Muscle of leg (tissue), 16 donors: ENCODE measurements at places on chromosomes 6 and 20. TPM values are rescaled to one million over a fixed set of nuclear protein-coding genes. Genes with fewer than 3 reads are reported as not detected.

- H3K27me3 ChIP-seq, result no peaks in the 10 kb centered on the region
- H3K4me1 ChIP-seq, result peaks cover 20% of the 10 kb centered on the region
- peak; percentile 59 for DNase-seq
- no peak overlapping the region for H3K27ac ChIP-seq
Measured at GRCh38 chr6:7268816-7269555, 44.0 kb downstream of the SSR1 start.

DNA sequence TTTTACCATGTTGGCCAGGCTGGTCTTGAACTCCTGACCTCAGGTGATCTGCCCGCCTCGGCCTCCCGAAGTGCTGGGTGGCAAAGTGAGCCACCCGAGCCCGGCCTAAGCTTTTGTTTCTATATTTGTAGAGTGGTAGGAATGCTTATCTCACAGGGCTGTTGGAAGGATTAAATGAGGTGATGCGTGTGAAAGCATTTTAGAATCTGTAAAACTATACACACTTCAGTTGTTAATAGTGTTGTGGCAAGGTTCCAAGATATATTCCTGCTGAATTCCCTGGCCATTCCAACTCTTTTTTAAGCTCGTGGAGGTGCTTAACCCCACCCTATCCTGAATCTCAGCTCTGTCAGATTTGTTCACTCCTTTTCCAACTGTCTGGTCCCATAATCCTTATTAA is 89.9 kb upstream of the AKIRIN2 start:
- H3K36me3 ChIP-seq, result no peaks in the 10 kb centered on the region
- no peaks in the 10 kb centered on the region for H3K27me3 ChIP-seq
- H3K27ac ChIP-seq, result no peak overlapping the region
- no peak overlapping the region for H3K4me3 ChIP-seq
- no peak for DNase-seq

Gene CD24
- 55.5 TPM for polyA plus RNA-seq

- no peaks in the 10 kb centered on the region for H3K36me3 ChIP-seq
- H3K27me3 ChIP-seq, result no peaks in the 10 kb centered on the region
- peak overlapping the region; percentile 42 for H3K27ac ChIP-seq
- peak; percentile 61 for DNase-seq
Measured at GRCh38 chr20:23234311-23235078, 116.1 kb upstream of the NXT1 start.

Gene MUC21
- polyA plus RNA-seq, result not detected

Gene RNF144B
- 5.1 TPM for polyA plus RNA-seq

DNA sequence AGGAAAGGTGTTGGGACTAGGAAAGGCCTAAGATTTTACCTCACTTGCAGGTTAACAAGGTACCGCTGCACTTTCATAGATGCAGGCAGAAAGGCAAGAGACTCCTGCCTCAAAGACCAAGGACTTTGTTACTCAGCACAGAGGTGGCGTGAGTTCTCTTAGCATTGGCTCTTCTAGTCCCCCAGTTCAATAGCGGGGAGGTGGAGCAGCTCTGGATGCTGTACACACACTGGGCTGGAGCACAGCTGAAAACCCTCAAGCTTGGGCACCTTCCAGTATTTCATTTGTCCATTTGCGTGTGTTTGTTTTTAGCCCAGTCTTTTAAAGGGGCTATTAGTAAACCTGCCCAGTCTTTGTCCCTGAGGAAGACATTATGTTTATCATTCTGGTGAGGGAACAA is 345.2 kb downstream of the FARS2 start:
- no peaks in the 10 kb centered on the region for H3K4me1 ChIP-seq
- no peaks in the 10 kb centered on the region for H3K27me3 ChIP-seq
- H3K27ac ChIP-seq, result no peak overlapping the region
- no peaks in the 10 kb centered on the region for H3K36me3 ChIP-seq

GRCh38 chr6:164477790-164478189 is 831.6 kb downstream of the C6orf118 start:
- H3K4me1 ChIP-seq, result no peaks in the 10 kb centered on the region
- no peaks in the 10 kb centered on the region for H3K27me3 ChIP-seq
- DNase-seq, result no peak
- H3K36me3 ChIP-seq, result no peaks in the 10 kb centered on the region
- H3K4me3 ChIP-seq, result no peak overlapping the region

Gene RAB44
- 0.15 TPM for polyA plus RNA-seq

Gene NEDD9
- polyA plus RNA-seq, result 16.6 TPM

Gene C6orf52
- 1.3 TPM for polyA plus RNA-seq

DNA sequence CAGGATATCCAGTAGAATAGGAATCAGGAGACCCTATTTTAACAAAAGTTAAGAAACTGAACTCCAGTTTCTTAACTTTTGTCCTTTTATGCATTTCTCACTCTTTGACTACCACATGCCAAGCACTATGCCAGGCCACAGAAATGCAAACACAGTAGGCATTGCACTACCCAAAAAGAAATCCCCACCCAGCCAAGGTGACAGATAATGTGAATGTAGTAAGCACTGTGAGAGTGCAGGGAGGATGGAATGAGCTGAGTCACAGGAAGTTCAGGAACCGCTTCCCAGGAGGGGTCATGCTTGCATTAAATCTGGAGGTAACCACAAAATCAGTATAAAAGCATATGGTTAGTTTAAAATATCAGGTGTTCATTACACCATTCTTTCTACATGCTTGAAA is 20.1 kb upstream of the FAM83C start:
- peaks cover 7% of the 10 kb centered on the region for H3K4me1 ChIP-seq
- H3K27me3 ChIP-seq, result no peaks in the 10 kb centered on the region
- no peak overlapping the region for H3K27ac ChIP-seq
- H3K36me3 ChIP-seq, result peaks cover 19% of the 10 kb centered on the region
